Naive thymus-derived CD8-positive, alpha-beta T cell (primary cell): ENCODE measurements at places on chromosomes 3 and 15. TPM values are rescaled to one million over a fixed set of nuclear protein-coding genes. Genes with fewer than 3 reads are reported as not detected.
A peak's percentile ranks its signal among the peaks of the same experiment; 100 is the strongest.

The ZXDC gene
- 54.9 TPM for total RNA-seq

The VPS8 gene
- 105 TPM for total RNA-seq

- peak; percentile 14 for DNase-seq
Observed at GRCh38 chr15:42070279-42070975, 23.9 kb downstream of the PLA2G4D start.

DNA sequence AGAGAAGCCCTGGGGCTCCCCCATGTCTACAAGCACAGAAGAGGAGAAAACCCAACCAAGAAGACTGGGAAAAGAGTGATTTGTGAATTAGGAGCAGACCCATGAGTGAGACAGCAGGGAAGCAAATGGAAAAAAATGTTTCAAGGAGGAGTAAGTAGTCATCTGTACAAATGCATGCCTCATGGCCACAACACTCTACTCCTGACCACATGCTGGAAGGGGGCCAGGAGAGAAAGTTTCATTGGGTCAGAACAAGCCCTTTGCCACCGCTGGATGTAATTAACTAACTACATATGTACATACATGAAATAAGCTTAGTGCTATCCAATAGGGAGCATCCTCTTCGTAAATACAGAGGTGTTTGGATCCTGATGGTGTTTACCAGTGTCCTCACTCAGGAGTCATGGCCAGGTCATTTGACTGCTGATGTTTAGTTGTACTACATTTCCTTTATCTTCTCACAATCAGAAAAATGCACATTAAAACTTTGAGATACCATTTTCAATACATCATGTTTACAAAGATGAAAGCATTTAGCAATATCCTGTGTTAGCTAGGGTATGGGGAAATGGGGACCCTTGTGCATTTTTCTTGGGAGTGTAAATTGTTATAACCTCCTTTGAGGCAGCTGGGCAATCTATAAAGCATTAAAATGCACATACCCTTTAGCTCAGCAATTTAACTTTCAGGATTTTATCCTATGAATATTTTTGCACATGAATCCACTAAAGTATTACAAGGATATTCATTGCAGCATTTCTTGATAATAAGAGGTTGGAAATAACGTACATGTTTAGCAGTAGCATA lies 27.1 kb downstream of the CLRN1 start:
- no peak for DNase-seq

DNA sequence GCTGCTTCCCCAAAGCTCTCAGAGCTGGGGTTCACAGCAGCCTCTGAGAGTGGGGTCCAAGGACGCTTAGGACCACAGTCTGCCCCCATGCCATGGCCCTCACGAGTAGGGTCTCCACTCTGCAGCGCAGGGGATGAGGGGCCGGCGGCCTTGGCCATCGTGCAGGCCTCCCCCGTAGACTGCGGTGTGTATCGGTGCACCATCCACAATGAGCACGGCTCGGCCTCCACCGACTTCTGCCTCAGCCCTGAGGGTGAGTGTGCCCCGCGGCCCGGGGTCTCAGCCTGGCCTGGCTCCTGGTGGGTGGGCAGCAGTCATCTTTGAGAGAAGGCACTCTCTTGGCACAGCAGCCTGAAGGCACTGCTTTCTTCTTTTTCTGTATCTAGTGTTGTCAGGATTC lies 24.8 kb upstream of the SLC28A1 start:
- DNase-seq: no peak
